Activated T-helper 17 cell treated with anti-CD3 and anti-CD28 coated beads, Interleukin-2, amount 50 U/mL, for 72 hours (primary cell): ENCODE measurements at places on chromosomes 3 and 15. TPM values are rescaled to one million over a fixed set of nuclear protein-coding genes. Genes with fewer than 3 reads are reported as not detected.

GRCh38 chr3:16088496-16088895, 86.0 kb upstream of the GALNT15 start:
- ATAC-seq = peak; percentile 39

GRCh38 chr15:92917598-92918407, 17.7 kb downstream of the CHD2 start:
- ATAC-seq = peak; percentile 15

DNA sequence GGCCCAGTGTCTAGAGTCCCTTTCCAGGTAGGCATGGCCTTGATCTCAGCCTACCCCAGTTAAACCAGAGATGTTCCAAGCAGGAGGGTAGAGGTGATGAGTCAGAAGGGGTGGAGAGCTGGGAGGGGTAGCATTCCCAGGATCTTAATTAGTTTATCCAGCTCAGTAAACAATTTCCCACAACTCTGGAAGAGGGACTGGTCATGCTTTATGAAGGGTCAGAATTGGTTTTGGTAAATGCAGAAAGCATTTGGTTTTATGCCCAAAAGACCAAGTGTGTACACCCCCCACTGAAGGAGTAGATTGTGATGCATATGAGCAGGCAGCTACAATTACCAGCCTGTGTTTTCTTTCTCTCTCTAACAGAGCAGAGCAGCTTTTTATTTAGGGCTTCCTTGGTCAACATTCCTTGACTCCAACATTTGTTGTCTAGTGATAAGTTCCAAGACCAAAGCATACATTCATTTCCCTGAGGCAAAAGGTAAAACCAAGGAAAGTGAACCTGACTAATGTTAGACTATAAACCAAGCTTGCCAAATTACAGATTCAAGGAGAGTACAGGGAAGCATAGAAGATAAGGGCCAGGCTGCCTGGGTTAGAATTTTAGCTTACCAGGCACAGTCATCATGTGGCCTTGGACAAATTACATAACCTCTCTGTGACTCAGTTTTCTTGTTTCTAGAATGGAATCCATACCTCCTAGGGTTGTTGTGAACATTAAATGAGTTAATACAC, 17.6 kb downstream of the EXOSC7 start:
- ATAC-seq = peak; percentile 40

GRCh38 chr3:133941415-133941821, 45.7 kb upstream of the RAB6B start:
- ATAC-seq = no peak

GRCh38 chr15:69896606-69897005, 201.1 kb downstream of the TLE3 start:
- no peak for ATAC-seq

DNA sequence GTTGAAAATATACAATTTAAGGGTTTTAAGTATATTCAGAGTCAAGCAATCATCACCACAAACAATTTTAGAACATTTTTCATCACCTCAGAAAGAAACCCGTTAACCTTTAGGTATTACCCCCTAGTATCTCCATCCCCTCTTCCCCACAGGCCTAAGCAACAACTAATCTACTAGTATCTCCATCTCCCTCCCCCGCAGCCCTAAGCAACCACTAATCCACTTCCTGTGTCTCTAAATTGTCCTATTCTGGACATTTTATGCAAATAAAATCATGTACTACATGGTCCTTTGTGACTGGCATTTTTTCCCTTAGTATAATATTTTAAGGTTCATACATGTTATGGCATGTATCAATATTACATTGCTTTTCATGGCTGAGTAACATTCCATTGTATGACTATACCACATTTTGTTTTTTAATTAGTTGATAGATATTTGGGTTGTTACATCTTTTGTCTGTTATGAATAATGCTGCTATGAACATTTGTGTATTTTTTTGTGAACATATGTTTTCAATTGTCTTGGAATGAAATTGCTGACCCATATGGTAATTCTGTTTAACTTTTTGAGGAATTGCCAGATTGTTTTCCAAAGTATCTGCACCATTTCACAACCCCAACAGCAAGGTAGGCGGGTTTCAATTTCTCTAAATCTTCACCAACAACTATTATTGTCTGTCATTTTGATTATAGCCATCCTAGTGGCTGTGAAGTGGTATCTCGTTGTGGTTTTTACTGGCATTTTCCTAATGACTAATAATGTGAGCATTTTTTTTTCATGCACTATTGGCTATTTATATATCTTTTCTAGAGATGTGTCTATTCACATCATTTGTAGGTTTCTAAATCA, 215.6 kb upstream of the CD96 start:
- peak; percentile 62 for ATAC-seq

DNA sequence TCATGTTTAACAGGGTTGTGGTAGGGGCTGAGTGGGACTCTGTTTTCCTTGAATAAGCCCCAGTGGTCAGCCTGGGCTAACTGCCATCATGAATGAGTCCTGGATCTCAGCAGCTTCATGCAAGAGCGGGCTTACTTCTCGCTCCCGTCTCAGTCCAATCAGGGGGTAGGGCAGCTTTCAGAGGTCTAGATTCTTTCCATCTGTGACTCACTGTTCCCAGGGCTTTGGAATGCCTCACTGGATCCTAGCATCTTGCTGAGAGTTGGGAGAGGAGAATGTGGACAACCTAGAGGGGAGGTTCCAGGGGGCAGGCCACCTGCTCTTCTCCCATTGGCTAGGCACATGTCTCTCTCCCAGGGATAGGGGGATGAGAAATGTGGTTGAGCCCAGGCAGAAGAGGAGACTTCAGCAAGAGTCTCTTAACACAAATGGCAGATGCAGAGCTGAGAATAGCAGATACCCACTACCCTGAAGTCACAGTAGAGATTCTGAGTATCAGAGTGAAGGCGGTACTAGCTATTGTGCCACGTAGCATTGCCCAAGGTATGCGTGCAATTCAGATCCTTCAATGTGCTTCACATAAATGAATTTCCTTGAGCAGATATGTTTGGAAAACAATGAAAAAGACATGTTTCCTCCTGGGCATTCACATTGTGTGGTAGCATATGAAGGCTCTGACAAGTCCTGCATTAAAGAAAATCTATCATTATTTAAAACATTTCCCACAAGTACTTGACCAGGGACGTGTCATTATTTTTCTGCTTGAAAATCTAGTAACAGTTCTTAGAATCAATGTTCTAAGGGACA, 257.7 kb upstream of the PROK2 start:
- no peak for ATAC-seq

- peak; percentile 78 for ATAC-seq
Measured at GRCh38 chr3:196127308-196128040, 45.6 kb upstream of the TFRC start.

- ATAC-seq = no peak
Measured at GRCh38 chr15:63349156-63349555, 32.5 kb downstream of the CA12 start.

DNA sequence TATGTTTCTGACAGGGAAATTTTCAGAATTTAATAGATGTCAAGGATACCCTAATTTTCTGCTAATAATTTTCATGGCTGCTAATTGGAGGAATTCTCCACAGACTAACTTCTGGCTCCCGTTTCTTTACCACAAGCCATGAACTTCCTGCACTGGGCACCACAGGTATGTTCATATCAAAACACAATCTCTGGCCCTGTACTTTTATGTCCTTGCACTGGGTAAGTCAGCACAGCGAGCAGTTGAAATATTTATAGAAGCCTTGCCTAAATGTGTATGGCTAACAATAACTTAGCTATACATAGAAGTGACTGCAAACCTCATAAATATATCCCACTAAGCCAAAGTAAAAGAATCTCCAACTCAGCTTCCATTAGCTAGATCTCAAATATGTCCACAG, 246.9 kb downstream of the ZIC1 start:
- ATAC-seq = no peak

DNA sequence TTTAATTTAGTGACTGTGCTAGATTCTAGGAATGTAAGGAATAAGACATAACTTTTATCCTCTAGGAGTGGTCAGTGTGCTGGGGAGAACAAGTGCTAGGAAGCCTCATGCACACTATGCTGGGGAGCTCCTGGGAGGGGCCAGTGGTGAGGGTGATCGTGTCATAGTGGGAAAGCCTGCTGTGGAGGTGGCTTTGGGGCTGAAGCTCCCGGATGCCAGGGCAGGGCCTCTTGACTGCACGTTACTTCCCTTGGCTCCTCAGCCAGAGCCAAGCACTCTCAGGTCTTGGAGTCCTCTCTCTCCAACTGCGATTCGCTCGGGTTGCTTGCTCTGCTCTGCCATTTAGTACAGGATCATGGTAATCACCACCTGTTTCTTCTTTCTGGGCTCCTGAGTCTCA, 33.6 kb downstream of the SQOR start:
- no peak for ATAC-seq

GRCh38 chr3:141348837-141349236, 19.5 kb upstream of the ZBTB38 start:
- no peak for ATAC-seq

DNA sequence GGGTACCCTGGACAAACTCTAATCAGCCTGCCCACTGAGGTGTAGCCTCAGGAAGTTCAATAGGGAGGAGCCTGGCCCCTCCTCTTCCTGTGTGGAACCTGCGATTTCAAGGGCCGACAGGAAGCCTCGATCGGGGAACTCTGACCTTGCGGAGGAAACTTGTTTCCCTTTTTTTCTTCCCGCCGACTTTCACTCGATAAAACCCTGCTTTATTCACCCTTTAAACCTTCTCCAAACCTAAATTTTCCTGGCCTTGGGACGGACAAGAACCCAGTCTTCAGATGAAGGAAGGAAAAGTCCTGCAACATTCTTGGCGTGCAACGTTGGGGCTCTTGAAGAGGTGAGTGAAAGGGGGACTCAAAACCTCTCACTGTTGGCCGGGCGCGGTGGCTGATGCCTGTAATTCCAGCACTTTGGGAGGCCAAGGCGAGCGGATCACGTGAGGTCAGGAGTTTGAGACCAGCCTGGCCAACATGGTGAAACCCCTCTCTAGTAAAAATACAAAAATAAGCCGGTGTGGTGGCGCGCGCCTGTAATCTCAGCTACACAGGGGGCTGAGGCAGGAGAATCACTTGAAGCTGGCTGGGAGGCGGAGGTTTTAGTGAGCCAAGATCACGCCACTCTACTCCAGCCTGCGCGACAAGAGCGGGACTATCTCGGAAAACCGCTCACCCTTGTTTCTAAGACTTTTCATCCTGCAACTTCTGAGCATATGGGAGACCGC, 208.2 kb downstream of the ZNF385D start:
- ATAC-seq = no peak

DNA sequence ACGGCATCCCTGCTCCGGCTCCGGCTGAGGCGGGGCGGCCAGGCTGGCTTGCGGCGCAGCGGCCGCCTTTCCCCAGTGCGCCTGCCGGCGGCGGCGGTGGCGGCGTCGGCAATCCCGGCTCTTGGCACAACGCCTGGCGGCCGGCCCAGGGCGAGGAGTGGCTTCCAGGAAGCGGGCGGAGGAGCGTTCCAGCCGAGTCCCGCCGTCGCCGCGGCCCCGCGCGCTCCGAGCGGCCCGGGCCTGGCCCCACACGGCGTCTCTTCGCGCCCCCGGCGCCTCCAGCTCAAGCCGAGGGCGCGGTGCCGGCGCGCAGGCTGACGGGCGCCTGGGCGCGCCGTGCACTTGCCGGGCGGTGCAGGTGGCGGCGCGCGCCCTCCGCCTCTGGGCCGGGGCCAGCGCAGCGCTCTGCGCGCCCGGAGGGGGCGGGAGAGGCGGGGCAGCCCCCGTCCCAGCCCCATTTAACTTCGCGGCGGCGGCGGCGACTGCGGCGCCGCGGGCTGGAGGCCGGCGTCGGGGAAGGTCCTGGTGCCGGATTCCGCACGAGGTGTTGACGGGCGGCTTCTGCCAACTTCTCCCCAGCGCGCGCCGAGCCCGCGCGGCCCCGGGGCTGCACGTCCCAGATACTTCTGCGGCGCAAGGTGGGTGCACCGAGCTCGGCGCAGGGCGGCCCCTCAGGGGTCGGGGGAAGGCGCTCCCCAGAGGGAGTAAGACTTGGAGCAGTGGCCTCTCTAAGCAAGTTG, at the start of gene ADAMTSL3:
TSS of gene ADAMTSL3 (plus strand) at position 485 of the 740 bp plus-strand sequence. CDS start 1,639 bp downstream, outside the sequence.
- no peak for ATAC-seq

DNA sequence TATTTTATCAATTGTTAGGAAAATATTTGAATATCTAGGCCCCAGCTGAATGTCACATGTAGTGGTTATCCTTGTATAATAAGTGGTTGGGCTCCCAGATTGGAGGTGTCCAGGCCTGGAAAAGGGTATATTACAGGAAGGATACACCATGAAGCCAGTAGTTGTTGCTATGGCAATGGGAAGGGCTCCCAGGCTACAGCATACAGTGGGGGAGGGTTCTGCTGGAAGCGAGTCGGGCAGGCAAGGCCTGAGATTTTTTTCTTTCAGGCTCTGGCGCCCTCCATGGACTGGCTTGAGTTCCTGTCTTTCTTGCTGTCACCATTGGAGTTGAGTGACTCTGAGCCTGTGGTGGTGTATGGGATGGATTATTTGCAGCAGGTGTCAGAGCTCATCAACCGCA, 8.9 kb downstream of the ECE2 start:
- peak; percentile 66 for ATAC-seq

DNA sequence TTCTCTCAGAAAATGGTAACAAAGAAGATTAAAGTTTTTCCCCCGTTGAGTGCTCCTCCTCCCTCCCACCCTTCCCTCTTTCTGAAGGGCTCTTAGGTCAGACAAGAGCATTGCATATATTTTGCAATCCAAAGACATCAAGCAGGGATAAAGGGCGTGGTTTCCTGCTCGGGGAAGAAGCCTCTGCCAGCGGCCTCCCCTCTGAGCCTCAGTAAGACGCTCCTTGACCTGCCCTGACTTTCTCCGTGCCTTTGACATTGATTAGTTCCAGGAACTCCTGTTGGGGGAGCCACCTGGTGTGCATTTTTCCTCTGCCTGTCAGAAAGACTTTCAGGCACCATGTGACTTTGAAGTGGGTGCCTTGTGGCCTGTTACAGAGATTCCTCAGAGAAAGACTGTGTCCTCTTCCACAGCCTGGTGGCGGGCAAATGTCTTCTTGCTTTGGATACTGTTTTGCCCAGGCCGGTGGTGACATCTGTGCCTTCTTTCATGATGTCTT, 87.2 kb upstream of the TBL1XR1 start:
- ATAC-seq = peak; percentile 91

GRCh38 chr3:188948281-188948996, 223.3 kb upstream of the TPRG1 start:
- ATAC-seq = peak; percentile 72

- ATAC-seq = no peak
Measured at GRCh38 chr15:47349179-47349578, 368.1 kb upstream of the SEMA6D start.

DNA sequence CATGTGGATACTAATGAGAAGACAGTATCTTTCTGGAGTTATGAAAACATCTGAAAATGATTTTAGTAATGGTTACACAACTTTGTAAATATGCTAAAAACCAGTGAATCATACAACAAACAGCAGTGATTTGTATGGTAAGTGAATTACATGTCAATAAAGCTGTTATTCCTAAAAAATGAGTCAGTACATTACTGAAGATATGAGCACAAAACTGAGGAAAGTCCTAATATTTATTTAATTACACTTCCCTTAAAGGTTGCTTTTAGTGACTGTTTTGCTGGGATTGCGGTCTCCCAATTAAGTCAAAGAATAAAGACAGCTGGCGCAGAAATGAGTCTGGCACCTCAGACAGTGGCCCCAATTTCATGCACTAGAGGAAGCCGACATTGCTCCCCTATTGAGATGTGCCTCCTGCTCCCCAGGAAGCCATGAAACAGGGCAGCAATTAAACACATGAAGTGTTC, 50.9 kb upstream of the FSIP1 start:
- ATAC-seq = no peak

GRCh38 chr3:188133646-188134045, 20.3 kb upstream of the LPP start:
- ATAC-seq = peak; percentile 95

GRCh38 chr3:127970966-127971592, 56.0 kb downstream of the KBTBD12 start:
- peak; percentile 56 for ATAC-seq

The GOLGA8O gene
- total RNA-seq = not detected

The EFCC1 gene
- not detected for total RNA-seq

The CAND2 gene
- 0.19 TPM for total RNA-seq

The MGLL gene
- 1.4 TPM for total RNA-seq
